ENCODE measurements at places on chromosomes 2 and 18. TPM values are rescaled to one million over a fixed set of nuclear protein-coding genes. Genes with fewer than 3 reads are reported as not detected.

The LYPD6B gene
- not detected for total RNA-seq

The L3MBTL4 gene
- total RNA-seq = 0.65 TPM

The KIF1A gene
- total RNA-seq = 90.9 TPM

The MAB21L4 gene
- total RNA-seq = not detected

The NT5C1B gene
- total RNA-seq = not detected

- no peak for DNase-seq
- H3K27ac ChIP-seq = no peak overlapping the region
- no peaks in the 10 kb centered on the region for H3K4me1 ChIP-seq
- no peak overlapping the region for H3K4me3 ChIP-seq
Observed at GRCh38 chr2:69683170-69683971, 39.8 kb upstream of the AAK1 start.

DNA sequence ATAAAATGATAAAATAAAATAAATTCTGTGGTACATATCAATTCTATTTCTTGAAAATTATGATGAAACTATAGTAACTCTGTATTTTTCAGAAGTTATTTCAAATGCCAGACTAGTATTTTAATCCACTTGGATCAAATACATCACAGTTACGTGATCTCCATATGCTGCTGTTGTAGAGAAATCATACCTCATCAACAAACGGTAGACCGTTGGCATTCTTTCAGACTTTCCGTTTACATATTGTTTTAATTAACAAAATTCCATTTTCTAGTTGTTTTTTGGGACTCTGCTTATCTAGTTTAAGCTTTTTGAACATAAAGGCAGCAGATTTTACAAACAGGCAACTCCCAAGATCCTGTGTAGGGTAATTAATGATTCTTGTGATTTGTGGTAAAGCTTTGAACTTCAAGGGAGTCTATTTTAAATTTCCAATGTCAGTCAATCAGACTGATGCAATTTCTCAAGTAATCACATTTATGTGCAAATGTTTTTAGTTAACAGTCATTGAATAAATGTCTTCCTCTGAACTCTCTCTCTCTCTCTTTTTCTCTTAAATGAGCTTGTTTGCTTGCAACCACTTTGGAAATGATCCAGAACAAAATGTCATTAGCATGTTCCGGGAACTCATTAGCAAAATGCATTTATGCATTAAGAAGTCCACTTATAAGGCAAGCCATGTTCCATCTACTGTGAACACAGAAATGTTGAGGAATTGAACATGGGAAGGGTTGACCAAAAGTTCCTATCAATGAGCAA, 31.8 kb downstream of the NYAP2 start:
- H3K36me3 ChIP-seq = no peaks in the 10 kb centered on the region
- no peak overlapping the region for H3K27ac ChIP-seq
- no peak for DNase-seq
- H3K4me1 ChIP-seq = no peaks in the 10 kb centered on the region
- H3K4me3 ChIP-seq = no peak overlapping the region

DNA sequence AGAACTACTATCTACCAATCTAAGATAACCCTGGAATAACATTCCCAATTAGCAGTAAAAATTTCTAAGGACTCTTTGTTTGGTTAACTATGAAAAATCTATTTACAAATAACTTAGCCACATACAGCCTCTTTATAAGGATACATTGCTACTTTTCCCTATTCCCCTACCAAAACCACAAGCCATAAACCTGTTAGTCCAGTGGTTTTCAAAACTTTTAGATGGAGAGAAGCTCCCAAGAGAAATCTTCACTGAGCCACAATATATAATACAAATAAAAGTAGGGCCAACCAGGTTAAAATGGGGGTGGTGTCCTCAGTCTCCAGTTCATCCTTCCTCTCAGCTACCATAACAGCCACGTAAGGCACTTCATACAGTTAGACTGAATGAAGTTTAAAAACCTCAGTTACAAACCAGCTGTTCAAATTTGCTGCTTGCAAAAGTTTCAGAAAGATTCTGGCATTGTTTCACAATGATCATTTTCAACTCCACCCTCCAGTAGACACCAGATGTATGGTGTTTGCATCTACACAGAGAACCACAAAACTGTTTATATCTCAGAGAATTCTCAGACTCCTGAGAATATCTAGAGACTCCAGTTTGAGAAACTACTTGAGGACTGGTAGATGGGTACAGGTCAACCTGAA, 26.0 kb downstream of the SOS1 start:
- H3K4me1 ChIP-seq = peaks cover 12% of the 10 kb centered on the region
- H3K27me3 ChIP-seq = no peaks in the 10 kb centered on the region
- no peak for DNase-seq
- no peak overlapping the region for H3K27ac ChIP-seq
- peaks cover 8% of the 10 kb centered on the region for H3K36me3 ChIP-seq

GRCh38 chr2:176414641-176415040, 145.4 kb downstream of the MTX2 start:
- no peak for DNase-seq
- no peaks in the 10 kb centered on the region for H3K4me1 ChIP-seq
- H3K27me3 ChIP-seq = peaks cover 14% of the 10 kb centered on the region
- H3K36me3 ChIP-seq = no peaks in the 10 kb centered on the region

- H3K27ac ChIP-seq = no peak overlapping the region
- H3K36me3 ChIP-seq = peaks cover 9% of the 10 kb centered on the region
- H3K4me1 ChIP-seq = peaks cover 9% of the 10 kb centered on the region
- H3K4me3 ChIP-seq = no peak overlapping the region
- DNase-seq = no peak
Observed at GRCh38 chr18:6610466-6610865, 119.0 kb upstream of the ARHGAP28 start.

- H3K27me3 ChIP-seq = no peaks in the 10 kb centered on the region
- H3K4me1 ChIP-seq = peaks cover 23% of the 10 kb centered on the region
- H3K4me3 ChIP-seq = no peak overlapping the region
- no peaks in the 10 kb centered on the region for H3K36me3 ChIP-seq
- H3K27ac ChIP-seq = peak overlapping the region; percentile 31
Observed at GRCh38 chr2:178256382-178257042, 62.2 kb downstream of the OSBPL6 start.

DNA sequence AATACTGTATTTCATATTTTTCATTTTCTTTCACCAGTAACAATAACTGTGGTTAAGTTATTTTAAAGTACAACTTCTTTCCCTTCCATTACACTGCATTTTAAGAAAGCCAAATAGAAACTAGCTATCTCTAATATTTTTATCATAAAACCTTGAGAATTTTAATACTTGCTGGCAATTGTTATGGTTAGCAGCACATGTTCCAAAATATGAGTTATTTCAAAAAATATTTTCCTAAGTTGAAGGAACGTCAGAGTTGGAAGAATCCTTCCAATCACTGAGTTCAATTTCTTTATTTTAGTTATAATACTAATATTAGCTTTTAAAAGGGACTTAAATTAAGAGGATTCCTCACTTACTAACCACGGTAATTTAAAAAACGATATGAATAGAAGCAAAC, 68.4 kb downstream of the SCN9A start:
- H3K4me1 ChIP-seq = no peaks in the 10 kb centered on the region
- H3K27ac ChIP-seq = no peak overlapping the region
- no peaks in the 10 kb centered on the region for H3K27me3 ChIP-seq

DNA sequence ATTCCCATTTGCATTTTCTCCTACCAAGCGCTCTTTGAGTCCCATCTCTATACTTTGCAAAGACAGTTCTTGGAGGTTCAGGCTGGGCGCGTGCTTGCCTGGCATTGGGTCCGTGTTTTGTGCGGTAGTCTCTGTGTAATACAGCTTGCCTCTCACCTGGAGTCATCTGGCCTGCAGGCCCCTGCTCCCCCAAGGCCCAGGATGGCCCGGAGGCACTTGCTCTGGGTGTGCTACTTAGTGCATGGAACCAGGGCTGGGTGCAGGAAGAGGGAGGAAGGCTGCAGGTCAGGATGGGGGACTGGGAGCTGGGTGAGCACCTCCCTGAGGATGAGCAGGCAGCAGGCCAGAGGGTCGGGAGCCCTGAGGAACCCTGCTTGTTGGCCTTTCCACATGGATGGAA, 220.9 kb downstream of the LDLRAD4 start:
- no peak overlapping the region for H3K4me3 ChIP-seq
- H3K4me1 ChIP-seq = peaks cover 6% of the 10 kb centered on the region
- H3K36me3 ChIP-seq = no peaks in the 10 kb centered on the region

- H3K27me3 ChIP-seq = no peaks in the 10 kb centered on the region
- no peak overlapping the region for H3K27ac ChIP-seq
- peaks cover 6% of the 10 kb centered on the region for H3K36me3 ChIP-seq
- no peaks in the 10 kb centered on the region for H3K4me1 ChIP-seq
- H3K4me3 ChIP-seq = no peak overlapping the region
Observed at GRCh38 chr2:12404497-12404896, 312.2 kb upstream of the TRIB2 start.

GRCh38 chr2:205324355-205324754, 357.9 kb upstream of the NRP2 start:
- peaks cover 9% of the 10 kb centered on the region for H3K36me3 ChIP-seq
- no peaks in the 10 kb centered on the region for H3K4me1 ChIP-seq
- H3K4me3 ChIP-seq = no peak overlapping the region

- no peaks in the 10 kb centered on the region for H3K27me3 ChIP-seq
- no peak for DNase-seq
- peak overlapping the region; percentile 5 for H3K27ac ChIP-seq
- no peaks in the 10 kb centered on the region for H3K36me3 ChIP-seq
- H3K4me1 ChIP-seq = peaks cover 16% of the 10 kb centered on the region
Observed at GRCh38 chr2:233085037-233085838, 25.1 kb downstream of the INPP5D start.

- H3K27me3 ChIP-seq = peaks cover 50% of the 10 kb centered on the region
- no peak for DNase-seq
- no peak overlapping the region for H3K4me3 ChIP-seq
- no peak overlapping the region for H3K27ac ChIP-seq
Observed at GRCh38 chr2:170723446-170723958, 8.4 kb downstream of the SP5 start.

DNA sequence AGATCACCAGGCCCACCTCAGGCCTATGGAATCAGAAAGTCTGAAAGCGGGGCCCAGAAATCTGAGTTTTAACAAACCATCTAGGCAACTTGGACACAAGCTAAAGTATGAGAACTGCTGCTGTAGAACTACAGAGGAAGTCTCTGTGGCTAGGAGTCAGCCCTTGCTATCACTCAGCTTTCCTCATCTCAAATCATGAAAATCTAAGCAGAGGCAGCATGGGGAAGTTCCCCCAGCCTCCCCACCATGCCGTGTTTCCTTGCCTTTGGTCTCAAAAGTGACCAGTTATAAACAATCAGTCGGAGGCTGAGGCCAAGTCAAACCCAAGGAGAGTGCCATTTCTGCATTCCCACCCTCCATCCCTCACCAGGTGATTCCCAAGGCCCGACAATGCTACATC, 404.7 kb downstream of the BCL11A start:
- no peaks in the 10 kb centered on the region for H3K4me1 ChIP-seq
- no peak overlapping the region for H3K27ac ChIP-seq
- peaks cover 3% of the 10 kb centered on the region for H3K36me3 ChIP-seq
- no peak for DNase-seq
- H3K27me3 ChIP-seq = no peaks in the 10 kb centered on the region
- H3K4me3 ChIP-seq = no peak overlapping the region

DNA sequence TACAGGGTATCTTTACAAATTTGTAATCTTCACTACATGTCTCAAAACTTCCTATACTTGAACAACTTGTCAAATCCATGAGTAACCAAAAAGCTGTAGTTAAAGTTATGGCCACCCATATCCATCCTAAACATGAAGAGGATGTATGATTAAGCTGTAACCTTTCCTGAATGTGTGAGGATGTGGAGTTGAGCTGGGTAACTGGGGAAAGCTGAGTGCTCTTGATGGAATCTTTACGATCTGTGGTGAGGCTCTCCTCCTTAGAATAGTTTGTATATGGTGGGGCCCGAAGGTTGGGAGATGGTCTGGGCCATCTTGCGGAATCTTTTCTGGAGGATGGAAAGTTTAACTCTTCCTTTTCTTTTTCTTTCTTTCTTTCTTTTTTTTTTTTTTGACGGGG, 29.4 kb downstream of the DPP4 start:
- H3K4me1 ChIP-seq = no peaks in the 10 kb centered on the region
- H3K27ac ChIP-seq = no peak overlapping the region
- H3K4me3 ChIP-seq = no peak overlapping the region
- H3K27me3 ChIP-seq = no peaks in the 10 kb centered on the region
- no peaks in the 10 kb centered on the region for H3K36me3 ChIP-seq
- DNase-seq = no peak
